Omental fat pad (tissue), 4 donors: ENCODE measurements at places on chromosomes 11 and 22.

DNA sequence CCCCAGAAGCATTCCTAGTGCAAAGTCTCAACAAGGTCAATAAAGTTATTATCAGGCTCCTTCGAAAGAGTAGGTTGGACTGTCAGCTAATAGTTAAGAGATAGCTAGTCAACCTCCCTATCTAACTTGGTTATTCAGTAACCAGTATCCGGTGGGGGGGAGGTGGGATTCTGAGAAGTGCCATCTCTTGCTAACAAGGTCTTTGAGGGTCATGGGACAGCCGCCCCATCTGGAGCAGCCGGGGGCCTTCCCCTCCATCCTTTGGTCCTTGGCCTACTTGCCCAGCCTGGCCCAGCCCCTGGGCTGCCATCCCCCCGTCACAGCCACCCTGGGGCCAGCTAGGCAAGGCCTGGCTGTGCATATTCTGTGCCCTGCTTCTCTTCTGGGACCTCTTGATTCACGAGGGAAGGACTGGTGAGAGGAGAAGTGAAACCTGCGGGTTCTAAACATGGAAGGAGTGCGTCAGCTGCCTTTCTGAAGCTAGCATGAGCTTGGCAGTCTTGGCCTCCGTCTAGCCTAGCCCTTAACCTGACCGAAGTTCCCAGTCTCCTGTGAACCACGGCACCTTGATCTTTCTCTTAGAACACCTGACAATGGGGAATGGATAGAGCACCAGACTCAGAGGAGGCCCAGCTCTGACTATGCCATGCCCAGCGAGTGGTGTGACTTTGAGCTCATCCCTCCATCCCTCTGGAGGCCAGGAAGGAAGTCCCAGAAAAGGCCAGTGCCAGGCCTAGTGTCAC is 9.3 kb downstream of the SLC37A2 start:
- no peak for DNase-seq

DNA sequence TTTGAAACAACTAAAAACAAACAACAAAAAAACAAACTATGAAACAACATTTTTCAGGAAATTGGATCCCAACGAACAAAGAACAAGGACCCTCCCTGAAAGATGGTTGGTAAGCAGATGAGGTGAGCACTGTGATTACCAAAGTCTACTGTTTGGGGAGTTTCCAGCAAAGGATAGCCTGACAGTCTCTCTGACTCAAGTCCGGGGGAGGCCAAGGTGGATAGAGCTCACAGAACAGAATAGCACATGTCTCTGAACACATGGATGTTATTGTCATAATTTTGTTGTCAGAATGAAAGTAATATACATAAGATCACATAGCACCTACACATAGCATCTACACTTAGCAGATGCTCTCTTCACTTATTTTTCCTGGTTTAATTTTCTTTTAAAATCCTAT is 501.3 kb upstream of the TENM4 start:
- no peak for DNase-seq

GRCh38 chr11:2581931-2582350 is 117.9 kb downstream of the KCNQ1OT1 start:
- DNase-seq: peak; percentile 6

GRCh38 chr22:33741025-33741424 is 179.3 kb downstream of the LARGE1 start:
- no peak for DNase-seq

- no peak for DNase-seq
Observed at GRCh38 chr11:121163658-121164308, 62.7 kb downstream of the TECTA start.

GRCh38 chr22:17581056-17581455 is 17.8 kb downstream of the SLC25A18 start:
- DNase-seq: no peak

GRCh38 chr22:42385696-42386095 is 46.5 kb downstream of the NFAM1 start:
- DNase-seq: no peak
